Right cardiac atrium (tissue), 5 donors: ENCODE measurements at places on chromosomes 4 and X.

DNA sequence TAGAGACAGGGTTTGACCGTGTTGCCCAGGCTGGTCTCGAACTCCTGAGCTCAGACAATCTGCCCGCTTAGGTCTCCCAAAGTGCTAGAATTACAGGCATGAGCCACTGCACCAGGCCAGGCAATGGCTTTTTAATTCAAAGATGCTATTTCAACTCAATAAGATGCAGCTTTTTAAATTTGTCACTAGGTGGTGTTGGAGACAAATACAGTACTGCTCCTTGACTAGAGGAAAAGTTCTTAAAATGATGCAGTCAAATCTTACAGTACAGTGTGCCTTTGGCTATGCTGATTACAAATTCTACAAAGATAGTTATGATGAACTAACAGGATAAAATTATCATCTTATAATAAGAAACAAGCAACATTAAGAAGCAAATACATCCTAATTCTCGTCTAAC, 441.1 kb downstream of the KCNIP4 start:
- DNase-seq = no peak

GRCh38 chr4:7843831-7844593, 95.6 kb downstream of the AFAP1 start:
- peak; percentile 91 for DNase-seq

DNA sequence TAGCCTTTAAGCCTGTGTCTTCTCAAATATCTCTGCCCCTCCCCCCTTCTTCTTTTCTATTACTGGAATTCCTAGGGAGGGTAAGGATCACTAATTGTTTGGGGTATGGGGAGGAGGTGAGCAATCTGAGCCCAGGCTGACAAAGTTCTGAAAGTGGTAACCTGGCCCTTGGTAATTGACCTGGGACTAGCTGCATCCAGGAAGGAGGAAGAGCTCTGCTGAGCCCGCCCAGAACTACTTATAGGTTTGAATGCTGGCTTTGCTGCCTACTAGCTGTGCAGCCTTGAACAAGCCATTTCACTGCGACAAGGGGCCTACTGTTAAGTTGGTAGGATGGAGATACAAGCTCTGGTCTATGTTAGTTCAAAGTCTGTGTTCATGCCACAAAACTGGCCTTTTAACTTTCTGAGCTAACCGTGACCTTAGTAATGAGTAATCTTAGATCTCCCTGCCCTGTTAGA, 37.8 kb downstream of the DGKK start:
- DNase-seq = no peak

DNA sequence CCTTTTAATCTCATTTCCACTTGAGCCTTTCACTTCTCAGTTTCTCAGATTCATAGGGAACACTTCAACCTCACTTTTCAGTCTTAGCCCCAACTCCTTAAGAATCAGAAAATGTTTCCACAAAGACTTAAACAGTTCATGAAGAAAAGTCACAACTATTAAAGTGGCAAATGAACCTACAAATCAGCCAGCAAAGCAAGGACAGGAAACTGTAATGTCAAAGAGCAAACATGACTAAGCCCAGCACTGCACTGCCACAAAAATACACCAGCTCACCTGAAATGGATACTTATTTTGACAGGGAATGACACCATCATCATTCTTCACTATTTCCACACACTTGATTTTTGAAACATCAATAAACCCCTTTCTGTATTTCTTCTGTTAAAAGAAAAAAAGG, 41.8 kb upstream of the TXK start:
- DNase-seq = no peak

- no peak for DNase-seq
Observed at GRCh38 chrX:85980286-85980685, 67.1 kb downstream of the CHM start.

GRCh38 chrX:11321986-11322385, 28.8 kb downstream of the AMELX start:
- DNase-seq = no peak

DNA sequence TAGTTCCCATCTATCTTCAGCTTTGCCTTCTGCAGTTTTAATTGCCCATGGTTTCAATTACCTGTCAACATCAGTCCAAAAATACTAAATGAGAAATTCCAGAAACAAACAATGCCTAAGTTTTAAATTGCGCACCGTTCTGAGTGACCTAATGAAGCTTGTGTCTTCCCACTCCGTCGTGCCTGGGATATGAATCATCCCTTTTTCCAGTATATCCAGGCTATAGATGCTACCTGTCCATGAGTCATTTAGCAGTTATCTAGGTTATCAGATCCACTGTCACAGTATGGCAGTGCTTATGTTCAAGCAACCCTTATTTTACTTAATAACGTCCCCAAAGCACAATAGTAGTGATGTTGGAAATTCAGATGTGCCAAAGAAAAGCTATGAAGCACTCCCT, 363.6 kb upstream of the FAM241A start:
- DNase-seq = no peak

- no peak for DNase-seq
Observed at GRCh38 chrX:617891-618290, 12.7 kb upstream of the SHOX start.

GRCh38 chrX:41291309-41291708, 42.7 kb upstream of the DDX3X start:
- no peak for DNase-seq

- DNase-seq = no peak
Observed at GRCh38 chrX:71626576-71626975, 8.3 kb upstream of the CXCR3 start.

- no peak for DNase-seq
Observed at GRCh38 chrX:121256647-121257046, 209.2 kb downstream of the GLUD2 start.
